ENCODE measurements at places on chromosomes 1 and 21.

DNA sequence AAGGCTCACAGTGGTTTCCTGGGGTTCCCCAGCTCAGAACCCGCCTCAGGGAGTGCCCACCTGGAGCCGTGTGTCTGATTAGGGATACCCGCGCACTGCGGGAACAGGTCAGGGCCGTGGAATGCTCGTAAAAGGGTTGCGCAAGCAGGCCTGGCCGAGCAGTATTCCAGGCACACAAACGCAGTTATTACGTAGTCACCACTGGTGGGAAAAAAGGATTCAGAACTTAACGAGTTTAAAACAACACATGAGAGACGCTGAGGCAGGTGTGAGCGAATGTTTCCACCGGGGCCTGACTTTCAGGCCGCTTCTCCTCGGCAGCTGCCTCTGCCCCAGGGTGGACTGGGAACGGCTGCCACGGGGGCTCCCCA is 18.2 kb downstream of the PLCH2 start:
- no peak for DNase-seq

GRCh38 chr1:10721381-10722321 is 74.8 kb downstream of the CASZ1 start:
- DNase-seq = no peak

GRCh38 chr1:61318319-61319125 is 236.2 kb downstream of the NFIA start:
- no peak for DNase-seq

DNA sequence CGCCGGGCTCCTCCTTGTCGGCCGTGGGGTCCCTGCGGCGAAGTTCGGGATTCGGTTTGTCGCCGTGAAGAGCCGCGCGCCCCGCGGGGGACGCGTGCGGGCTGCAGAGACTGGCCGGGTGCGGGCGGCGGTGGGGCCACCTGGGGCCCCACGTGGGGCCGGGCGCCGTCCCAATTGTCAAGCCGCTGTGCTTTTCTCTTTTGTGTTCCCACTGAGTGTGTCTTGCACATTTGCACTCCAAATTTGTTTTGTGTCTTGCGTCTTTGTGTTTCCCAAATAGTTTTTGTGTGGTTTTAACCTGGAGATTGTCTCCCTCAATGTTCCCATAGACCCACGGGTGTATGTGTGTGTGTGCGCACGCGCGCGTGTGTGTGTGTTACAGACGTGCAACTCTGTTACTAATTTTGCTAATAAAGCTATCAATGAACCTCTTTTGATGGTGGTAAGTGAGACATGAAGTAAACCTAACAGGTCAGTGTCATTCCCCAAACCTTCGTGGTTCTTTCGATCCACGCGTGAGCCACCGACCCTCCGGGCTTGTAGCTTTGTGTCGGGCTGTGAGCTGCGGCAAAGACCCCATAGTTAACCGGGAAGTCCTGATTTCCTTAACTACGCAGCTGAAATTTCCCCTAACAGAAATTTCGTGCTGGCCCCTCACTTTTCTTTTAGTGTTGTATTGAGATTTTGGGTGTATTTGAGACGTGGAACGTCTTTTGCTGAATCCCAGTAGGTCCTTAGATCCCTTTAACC is 708 bp downstream of the PRDM2 start:
- DNase-seq = peak; percentile 74

- DNase-seq = peak; percentile 15
Measured at GRCh38 chr1:89706700-89707012, 73.7 kb downstream of the LRRC8C start.

DNA sequence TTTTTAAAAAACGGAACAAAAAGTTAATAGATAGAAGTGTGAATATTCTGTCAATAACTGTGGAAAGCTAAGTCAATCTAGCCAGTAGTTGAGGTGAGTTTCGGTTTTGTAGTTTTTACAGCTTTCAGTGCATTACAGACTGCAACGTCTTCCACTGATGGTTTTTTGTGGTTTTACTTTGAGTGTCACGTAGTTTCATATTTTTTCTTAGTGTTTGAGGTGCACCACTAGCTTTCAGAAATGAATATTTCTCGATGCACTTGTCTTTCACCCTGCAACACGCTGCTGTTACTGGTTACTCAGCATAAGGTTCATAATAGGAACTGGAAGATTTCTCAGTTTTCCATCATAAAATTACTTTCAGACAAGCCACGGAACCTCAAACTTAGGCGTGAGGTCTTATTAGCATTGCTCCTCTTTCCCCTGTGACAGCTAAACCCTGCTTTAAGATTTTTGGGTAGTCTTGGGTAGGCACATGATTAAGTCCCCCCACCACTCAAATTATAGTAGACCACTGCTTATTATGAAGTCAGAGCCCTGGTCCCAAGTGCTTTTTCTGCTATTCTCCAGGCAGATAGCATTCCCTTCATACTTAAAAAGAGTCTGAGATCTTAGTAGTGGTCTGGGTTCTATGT is 1412.7 kb downstream of the KCNT2 start:
- DNase-seq = no peak

GRCh38 chr1:61162520-61163258 is 80.3 kb downstream of the NFIA start:
- DNase-seq = no peak

- no peak for DNase-seq
Measured at GRCh38 chr1:60419023-60419422, 345.5 kb upstream of the C1orf87 start.

- peak; percentile 19 for DNase-seq
Measured at GRCh38 chr1:11845641-11846335, 1.8 kb downstream of the NPPA start.

DNA sequence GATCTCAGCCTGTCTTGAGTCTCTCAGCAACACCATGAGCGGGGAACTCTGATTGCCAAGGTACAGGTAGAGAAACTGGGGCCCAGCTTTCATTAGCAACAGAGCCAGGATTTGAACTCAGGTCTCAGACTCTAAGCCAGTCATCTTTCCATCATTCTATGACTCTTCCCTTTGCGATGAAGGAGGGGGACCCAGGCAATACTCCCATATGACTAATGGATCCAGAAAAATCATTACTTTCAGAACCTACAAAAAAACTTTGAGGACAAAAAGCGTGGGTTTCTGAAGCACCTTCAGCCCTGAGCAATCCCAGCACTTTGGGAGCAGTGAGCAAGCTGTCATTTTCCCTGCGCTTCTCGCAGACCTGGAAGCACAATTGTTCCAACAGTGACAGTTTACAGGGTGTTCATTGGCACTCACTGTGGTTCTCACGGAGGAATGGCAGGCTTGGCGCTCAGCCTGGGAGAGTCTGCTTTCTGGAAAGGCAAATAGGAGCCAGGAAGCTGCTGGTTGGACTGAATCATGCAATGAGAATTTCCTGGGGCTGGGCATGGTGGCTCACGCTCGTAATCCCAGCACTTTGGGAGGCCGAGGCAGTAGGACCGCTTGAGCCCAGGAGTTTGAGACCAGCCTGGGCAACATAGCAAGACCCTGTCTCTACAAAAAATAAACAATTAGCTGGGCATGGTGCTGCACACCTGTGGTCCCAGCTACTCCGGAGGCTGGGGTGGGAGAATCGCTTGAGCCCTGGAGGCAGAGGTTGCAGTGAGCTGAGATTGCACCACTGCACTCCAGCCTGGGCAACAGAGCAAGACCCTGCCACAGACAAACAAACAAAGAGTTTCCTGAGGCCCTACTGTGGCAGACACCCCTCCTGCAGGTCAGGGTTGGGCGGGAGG is 40.1 kb downstream of the SLC2A7 start:
- no peak for DNase-seq

- no peak for DNase-seq
Measured at GRCh38 chr1:35361638-35362037, 93.1 kb downstream of the ZMYM4 start.

GRCh38 chr1:8009043-8010002 is 16.8 kb downstream of the ERRFI1 start:
- DNase-seq = no peak

DNA sequence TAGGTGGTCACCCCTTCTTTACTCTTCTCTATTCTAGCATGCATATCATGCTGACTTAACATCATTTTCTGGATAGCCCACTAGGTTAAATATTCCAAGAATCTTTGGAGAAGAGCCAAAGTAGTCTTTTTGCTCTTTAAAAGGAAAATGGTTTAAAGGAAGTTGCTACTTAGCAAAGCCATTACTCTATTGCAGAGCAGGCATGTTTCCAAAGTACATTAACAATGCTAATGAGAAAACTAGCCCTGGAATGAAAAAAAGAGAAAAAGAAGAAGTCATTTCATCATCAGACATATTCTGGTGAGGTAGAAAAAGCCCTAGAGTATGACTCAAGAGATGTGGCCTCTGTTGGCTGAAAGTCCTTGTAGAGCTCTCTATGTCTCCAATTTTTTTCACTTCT is 74.0 kb downstream of the NUF2 start:
- no peak for DNase-seq

DNA sequence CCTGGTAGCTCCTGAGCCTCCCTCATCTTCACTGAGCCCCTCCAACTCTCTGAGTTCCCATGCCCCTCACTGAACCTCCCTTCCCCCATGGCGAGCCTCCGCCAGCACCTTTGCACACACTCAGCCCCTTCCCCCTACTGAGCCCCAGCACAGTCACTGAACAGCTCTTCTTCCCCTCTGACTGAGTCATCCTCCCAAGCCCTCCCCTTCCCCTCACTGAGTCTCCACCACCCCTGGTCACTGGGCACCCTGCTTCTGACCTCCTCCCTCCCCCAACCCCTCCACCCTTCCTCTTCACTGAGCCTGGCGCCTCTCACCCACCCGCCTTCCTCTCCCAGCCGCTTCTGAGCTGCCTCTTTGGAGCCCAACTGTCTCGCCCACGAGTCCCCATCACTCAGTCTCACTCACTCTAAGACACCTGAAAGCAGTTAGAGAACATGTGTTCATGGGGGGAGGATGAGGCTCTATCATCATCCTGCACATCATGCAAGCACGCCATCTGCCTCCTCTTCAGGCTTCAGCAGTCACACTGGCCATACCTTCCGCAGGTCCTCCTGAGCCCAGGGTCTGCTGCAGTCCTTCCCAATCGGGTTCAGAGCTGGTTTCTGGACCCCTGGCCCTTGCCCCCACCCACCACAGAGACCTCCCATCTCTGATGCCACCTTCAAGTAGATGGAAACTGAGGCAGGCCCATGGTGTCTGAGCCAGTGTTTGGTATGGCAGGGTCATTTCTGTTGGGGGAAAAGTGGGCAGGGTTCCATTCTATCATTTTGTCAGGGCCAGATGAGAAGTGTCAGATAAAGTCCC is 2.0 kb upstream of the TRNP1 start:
- no peak for DNase-seq

- DNase-seq = peak; percentile 30
Measured at GRCh38 chr1:35886577-35887431, 3.8 kb downstream of the AGO1 start.

DNA sequence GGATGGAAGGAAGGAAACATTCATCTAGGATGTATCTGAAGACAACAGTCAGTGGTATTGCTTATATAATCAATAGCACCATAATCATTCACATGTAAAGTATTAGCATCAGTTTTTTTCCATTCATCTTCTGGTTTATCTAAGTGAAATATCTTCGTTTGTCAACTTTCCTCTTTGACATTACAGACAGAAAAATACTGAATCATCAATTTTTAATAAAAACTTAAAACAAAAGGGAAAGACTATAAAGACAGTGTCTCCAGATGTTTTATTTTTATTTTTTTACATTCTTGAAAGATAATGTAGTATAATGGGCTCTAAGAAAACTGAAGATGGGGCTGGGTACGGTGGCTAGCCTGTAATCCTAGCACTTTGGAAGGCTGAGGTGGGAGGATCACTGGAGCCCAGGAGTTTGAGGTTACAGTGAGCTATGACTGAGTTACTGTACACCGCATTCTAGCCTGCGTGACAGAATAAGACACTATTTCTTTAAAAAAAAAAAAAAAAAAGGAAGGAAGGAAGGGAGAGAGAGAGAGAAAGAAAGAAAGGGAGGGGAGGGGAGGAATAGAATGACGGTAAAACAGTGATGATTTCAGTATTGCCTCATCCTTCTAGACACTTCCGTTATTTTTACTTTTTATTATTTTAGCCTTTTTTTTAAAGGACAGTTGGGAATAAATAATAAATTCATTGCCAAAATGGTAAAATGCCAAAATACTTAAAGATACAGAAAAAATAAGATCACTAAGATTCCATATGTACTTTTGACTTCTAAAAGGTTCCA is 89.5 kb downstream of the NRIP1 start:
- DNase-seq = no peak

DNA sequence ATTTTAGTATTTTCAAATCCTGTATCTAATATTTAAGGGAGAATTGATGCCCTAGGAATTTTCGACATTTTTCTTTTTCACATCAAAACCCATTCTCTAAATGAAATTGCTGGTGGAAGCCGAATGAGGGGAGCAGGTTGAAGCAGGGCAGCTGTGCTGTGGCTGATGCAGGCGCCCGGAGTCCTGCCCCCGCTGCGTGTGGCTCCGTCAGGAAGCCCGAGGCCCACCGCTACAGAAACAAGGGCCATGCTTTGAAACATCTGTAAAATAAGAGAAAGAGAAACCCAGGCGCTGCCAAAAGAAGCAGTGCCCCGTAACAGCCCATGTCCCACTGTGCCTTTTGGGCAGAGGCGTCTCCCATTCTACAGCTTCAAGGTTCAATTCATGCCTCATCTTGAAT is 41.1 kb downstream of the TENT5C start:
- DNase-seq = no peak

DNA sequence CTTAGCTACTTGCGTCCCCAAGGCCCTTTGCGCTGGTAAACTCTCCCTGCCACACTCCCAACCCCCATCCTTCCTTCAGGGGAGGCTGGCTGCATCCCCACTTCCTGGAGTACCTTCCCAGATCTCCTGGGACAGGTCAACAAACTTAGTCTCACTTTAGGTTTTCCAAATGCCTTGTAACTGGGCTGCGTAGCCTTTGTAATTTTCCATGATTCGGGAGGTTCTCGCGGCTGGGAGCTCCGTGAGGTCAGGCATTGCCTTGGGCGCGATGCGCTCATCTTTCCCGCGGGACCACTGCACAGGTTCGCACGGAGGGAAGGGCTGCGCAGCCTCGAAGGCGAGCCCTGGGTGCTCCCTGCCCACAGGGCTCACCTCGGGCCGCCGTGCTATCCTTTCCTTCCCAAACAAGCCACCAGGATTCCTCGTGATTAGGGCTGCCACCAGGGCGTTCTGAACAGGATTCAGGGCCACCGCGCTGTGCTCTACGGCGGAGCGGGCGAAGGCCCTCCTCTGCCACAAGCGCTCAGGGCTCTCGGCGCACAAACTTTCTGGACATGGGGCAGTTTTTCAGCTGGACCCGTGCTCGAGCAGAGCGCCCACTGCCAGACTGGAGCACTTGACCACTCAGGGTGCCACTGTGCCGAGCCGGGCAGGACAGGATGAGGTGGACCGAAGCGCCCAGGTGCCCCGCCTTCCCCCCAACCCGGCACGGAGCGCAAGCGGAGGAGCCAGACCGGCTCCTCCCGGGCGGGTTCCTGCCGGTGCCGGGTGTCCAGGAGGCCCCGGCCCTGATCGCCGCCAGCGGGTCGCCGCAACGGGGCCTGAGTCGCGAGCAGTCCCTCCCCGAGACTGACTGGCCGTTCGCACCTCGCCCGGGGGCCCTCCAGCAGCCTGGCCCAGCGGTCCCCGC is 1.1 kb downstream of the TMPRSS2 start:
- DNase-seq = no peak

Data from germinal center (tissue), 1 donor.